ENCODE measurements at places on chromosomes 12 and 14.
A peak's percentile ranks its signal among the peaks of the same experiment; 100 is the strongest.

DNA sequence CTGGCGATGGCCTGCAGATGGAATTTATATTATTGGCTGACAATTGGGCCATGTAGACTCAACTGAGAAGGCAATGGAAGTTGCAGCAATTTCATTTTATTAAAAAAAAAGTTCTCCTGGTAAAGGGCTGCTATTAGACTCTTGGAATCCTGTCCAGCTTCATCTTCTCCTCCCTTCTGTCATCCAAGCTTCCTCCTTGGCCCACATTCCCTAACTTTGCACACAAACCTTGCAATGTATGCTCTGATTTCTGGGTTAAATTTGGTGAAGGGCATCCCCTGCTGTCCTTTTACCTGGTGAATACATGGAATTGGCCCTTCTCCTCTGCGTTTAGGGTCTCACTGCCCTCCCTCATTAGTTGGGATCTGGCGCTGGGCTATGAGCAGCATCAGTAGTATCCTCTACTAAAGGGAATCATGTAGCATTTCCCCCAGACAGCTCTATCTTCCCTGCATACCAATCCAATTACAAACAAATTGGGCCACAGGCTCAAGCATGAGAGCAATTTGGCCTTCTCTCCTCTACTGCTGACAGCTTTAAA is 336.9 kb downstream of the BMP4 start:
- no peak for DNase-seq

DNA sequence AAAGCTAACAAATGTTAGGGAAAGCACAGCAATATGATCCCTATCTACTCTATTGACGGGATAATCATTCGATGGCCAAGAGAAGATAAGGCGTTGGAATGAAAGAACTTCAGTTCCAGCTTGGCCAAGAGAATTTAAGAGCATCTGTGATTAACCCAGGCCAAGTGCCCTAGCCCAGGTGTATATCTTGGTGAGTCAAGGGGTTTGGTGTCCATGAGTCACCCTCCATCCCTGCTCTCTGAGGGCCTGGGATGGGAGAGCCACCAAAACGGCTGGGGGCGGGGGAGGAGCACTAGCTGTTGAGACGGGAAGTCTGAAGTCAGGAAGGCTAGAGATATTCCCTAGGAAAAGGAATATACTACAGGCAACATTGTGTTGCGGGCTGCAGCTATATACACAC is 13.0 kb downstream of the TBPL2 start:
- no peak for DNase-seq

DNA sequence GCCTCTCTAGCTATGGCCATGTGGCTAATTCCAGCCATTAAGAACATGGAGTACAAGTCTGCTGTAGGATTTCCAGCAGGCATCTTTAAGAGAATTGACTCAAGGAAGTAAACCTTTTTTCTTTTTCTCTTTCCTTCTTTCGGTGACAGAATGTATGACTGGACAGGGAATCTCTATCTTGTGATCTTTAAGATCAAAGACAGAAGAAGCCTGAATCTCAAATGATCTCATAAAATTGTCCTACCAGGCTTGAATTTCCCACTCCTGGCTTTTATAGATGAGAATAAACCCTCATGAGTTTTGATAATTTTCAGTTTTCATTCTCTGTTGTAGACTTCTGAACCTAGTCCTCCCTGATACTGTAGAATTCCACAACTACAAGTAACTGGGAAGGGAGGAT is 11.4 kb downstream of the DUSP6 start:
- no peak for DNase-seq

DNA sequence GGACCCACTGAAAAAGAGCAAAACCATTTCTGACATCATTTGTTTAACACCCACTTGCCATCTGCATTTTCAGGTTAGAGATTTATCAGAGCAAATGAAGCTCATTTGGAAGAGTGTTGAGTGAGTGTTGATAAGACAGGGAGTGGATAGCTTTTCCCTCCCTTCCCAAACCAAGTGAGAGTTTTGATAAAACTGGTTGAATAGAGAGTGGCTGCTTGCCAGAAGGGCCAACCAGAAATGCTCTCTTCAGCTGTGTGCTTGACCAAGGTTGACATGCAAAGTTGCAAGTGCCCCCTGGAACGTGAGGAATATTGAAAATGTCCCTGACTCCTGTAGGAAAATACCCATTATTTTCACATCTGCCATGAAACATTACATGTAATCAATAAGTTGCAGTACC is 1487.0 kb upstream of the FLRT2 start:
- DNase-seq, result no peak

DNA sequence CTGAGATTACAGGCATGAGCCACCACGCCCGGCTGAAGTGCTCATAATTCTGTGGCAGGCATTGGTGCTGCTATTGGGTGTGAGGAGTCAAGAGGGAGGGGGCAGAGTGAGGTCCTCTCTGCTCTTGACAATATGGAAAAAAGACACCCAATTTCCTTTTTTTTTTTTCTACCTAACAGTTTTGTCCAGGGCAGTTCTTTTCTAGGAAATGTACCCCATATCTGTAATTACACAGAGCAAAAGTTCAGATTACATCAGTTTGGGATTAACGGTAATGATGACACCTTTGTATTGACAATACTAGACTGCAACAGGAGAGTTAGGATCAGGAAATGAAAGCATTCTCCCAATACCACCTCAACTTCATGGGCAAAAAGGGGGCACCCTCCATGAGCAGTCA is 36.3 kb downstream of the IGF1 start:
- no peak for DNase-seq

DNA sequence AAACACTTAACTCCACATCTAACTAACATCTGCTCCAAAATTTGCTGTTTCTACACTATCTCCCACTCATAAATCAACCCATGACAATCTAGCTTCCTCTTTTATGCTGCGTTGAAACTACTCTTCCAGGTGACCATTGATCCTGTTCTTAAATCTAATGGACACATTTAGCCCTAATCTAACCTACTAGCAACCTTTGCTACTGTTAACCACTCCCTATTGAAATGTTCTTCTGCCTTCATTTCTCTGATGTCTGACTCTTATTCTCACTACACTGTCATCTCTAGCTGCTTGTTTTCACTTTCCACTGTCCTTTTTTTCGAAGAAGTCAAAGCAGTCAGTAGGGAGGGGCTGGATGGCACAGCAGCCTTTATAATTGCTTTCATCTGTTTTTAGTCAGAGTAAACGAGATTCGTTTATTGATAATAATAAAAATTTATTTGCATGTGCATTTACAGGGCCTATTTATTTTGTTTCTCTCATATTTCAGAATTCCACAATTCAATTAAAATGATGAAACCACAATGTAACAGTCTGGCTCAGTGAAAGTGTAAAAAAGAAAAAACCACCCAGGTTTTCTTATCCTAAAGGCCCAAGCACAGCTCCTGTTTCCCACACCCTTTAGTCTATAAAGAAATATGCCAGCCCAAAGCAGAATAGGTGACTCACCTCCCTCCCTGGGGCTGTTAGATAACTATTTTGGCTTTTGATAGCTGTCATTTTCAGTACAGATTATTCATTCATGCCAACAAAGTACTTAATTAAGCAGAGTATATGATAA is 44.9 kb downstream of the ATP2B1 start:
- no peak for DNase-seq

- DNase-seq, result no peak
Measured at GRCh38 chr14:94536836-94537235, 24.4 kb upstream of the SERPINA4 start.

DNA sequence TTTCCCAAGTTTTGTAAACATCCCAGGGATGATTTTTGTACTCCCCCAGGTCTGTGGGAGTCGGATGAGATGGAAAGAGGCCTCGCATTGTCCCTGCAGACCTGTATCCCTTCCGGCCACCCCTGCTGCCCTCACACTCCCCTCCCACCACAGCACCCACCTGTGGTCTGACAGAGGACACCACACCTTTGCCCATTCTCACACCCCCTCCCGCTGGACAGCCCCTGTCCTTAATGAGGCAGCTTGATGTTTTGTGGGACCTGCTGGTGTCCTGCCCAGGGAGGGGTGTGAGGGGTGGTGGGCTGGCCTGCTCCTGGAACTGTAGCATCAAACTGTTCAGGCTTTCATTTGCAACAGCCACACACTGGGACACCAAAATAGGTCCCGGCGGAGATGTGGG is 71.3 kb downstream of the EID3 start:
- DNase-seq, result no peak

DNA sequence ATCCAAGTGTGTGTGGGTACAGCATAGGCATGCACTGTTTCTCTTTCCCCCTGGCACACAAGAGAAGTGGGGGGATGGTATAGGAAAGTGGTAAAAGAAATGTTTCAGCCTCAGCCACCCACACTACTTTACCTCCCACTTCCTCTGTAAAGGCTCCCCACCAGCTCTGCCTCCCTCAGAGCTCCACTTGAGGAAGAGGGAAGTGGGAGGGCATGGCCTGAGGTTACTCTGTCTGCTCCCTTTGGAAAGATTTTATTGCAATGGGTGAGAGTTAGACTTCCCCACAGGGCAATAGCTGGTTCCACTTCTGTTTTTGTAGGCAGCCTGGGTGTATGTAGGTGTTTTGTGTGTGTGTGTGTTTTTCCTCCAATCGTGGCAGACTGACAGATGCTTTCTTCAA is 145.3 kb downstream of the SSPN start:
- no peak for DNase-seq

DNA sequence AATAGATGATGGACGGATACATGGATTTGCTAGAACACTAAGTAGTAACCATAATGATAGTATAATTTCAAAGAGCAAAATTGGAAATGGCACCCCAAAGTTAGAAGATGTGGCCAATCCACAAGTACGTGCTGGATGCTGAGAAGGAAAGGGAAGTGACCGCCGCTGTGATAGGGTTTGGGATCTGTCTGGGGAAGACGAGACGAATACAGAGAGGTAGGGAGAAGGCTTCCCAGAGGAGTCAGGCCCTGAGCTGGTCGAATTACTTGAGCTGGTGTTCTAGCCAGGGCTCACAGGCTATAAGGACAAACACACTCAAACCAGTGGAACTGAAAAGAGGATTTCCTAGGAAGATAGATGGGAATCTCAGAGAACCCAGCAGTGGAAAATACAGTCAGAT is 9.4 kb upstream of the ACVR1B start:
- DNase-seq, result no peak

- no peak for DNase-seq
Measured at GRCh38 chr12:104519190-104520019, 62.7 kb downstream of the CHST11 start.

- no peak for DNase-seq
Measured at GRCh38 chr14:26398616-26399015, 199.2 kb downstream of the NOVA1 start.

GRCh38 chr12:11730299-11731041 is 81.0 kb downstream of the ETV6 start:
- DNase-seq, result no peak

DNA sequence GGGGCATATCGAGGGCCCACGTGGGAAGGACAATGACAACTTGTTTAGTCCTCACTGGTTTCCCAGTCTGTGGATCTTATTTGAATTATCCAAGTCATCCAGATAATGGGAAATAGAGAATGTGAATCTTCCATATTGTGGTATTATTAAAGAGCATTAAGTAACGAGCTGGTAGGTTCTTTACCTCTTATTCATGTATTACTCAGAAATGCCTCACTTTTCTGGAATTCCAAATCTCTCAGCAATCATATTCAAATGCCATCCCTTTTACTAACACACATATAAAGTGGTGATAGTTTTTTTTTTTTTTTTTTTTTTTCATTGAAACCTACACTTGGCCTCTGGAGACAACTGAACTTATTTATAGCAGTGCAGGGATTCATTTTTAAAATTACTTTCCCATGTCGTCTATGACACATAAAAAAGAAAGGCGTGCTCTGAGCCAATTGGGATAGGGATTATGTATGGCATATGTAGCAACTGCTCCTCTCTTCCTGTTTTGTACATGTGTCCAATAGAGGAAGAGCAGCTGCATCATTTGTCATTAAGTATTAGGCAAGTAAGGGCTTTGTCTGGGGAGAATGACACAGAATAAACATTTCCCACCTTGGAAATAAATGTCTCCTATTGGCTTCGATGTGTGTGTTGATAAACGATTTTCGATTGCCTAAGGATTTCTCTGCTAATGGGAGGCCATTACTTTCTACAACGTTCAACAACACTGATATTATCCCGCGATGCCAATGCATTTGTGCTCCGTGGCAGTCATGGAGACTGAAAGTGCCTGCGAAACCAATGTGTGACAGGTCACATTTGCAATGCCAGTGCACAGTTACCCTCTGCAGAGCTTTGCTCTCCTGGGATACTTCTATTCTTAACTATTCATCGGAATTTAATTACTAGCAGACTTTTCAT is 78.6 kb upstream of the IFNG-AS1 start:
- no peak for DNase-seq

DNA sequence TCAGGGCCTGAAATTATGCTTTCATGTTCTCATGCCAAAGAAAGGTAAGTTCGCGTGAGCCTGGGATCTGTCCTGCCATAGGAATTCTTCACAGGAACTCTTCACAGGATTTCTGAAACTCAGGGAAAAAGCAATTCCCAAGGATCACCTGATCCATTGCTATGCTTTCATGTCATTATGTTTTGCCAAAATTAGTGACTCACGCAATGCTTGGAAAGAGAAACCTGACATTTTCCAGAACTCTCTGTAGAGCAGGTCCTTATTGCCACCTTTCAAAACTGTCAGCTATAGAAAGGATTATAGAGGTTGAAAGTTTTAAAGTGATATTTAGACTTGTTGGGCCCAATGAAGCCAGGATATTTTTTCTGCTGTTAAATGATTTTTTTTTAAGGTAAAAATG is 6.3 kb upstream of the KCNJ8 start:
- no peak for DNase-seq

GRCh38 chr14:28952666-28953065 is 186.1 kb downstream of the FOXG1 start:
- no peak for DNase-seq

DNA sequence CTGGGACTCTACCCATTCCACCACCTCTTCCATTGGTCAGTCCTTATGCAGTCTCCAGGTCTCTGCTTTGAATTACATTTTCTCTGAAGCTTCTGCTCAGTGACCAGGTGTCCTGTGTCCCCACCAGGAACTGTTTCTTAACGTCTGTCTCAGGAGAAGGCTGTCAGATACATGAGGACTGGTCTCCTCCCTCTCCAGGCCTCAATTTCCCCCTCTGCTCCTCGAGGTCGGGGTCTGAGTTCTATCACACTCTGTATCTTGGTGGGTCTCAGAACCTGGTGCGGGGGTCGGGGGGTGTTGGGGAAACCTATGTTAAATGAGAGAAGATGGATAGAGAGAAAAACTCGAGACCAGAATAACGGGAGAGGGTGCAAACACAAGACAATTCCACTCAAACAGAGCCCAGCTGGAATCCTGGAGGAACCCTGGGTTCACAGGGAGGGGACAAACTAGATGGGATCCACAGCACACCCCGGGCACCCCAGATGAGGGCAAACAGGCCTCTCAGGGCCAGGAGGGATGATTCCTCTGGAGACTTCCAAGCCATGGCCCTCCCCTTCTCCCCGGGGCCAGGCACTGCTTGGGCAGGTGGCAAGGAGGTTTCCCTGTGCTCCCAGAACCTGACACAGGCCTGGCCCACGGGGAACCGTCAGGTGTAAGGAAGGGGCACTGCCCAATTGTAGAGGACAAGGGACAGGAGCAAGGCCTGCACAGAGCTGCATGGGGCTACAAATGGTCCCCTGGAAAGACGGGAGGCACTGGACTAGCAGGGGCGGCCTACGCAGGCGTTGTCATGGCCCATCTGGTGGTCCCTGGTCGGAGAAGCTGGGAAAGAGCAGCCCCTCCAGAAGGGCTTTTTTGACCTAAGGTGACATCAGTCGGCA is 313.2 kb upstream of the DIO3 start:
- no peak for DNase-seq

- peak; percentile 84 for DNase-seq
Measured at GRCh38 chr12:95548539-95549391, 2.5 kb downstream of the USP44 start.

- no peak for DNase-seq
Measured at GRCh38 chr14:75980856-75981255, 939 bp downstream of the TGFB3 start.

Measured in frontal cortex (tissue), 4 donors.